ENCODE measurements at places on chromosomes 7 and 10. TPM values are rescaled to one million over a fixed set of nuclear protein-coding genes. Genes with fewer than 3 reads are reported as not detected.

WASHC2A gene
- 42.2 TPM for total RNA-seq

CDHR1 gene
- 1.1 TPM for total RNA-seq

DPP6 gene
- total RNA-seq, result 1.8 TPM

TSC22D4 gene
- 61.5 TPM for total RNA-seq

FIS1 gene
- 180 TPM for total RNA-seq

ELFN1 gene
- total RNA-seq, result 3.8 TPM

DPYSL4 gene
- 0.60 TPM for total RNA-seq

HMX2 gene
- total RNA-seq, result 0.25 TPM

Data from kidney (tissue), 22 donors.